D341Med (cell line): ENCODE measurements at places on chromosomes 7 and 10.

DNA sequence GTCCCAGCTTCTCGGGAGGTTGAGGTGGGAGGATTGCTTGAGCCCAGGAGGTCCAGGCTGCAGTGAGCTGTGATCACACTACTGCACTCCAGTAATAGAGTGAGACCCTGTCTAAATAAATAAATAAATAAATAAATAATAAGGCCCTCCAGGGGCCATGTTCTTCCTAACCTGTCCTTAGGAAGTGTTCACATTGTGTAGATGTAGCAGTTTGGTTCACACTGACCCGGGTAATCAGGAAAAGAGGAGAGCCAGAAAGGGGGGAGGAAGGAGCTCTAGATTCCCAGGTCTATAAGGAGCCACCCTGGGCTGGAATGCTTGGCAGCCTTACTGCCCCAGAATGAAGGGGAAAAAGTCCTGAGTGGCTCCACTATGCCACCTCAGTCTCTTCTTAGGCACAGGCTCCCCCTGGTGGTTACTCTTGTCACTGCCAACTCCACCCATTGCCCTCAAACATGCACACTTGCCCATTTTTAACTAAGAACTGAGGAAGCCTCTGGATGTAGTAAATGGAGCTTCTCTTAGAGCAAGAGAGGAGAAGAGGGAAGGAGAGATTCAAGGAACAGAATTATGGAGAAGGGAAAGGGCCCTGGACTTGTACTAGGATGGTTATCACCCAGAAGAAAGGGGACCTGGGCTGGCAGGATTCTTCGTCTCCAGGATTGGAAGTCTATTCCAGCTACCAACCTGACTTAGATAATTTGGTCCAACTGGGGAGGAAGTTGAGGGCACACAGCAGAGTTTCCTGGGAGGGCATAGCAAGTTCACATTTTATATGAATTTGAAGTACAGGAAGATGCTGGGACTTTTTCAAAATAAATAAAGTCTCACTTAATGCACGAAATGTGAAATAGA, 7.8 kb downstream of the HPS6 start:
- peak; percentile 76 for DNase-seq

DNA sequence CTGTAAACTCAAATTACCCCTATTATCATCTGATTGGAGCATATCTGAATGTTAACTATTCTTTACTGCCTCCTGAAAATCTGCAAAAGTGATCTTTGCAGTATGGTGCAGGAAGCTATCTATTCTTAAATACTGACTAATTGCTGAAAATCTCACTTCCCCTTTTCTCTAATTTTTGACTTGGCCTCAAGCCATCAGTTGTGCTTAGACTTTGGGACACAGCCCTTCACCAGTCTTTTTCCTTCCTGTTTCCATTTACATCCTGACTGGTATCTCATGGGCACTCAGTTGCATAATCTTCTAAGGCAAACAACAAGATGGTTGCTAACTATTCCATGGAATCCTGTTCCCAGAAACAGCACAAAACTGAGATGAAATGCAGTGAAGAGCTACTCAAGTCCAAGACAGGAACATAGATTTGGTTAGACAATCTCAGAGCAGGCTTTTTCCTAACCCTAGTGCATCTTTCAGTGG, 228.5 kb downstream of the SORCS1 start:
- no peak for DNase-seq

- no peak for DNase-seq
These were observed 52.0 kb upstream of the FIGNL1 start for GRCh38 chr7:50502001-50502684.

DNA sequence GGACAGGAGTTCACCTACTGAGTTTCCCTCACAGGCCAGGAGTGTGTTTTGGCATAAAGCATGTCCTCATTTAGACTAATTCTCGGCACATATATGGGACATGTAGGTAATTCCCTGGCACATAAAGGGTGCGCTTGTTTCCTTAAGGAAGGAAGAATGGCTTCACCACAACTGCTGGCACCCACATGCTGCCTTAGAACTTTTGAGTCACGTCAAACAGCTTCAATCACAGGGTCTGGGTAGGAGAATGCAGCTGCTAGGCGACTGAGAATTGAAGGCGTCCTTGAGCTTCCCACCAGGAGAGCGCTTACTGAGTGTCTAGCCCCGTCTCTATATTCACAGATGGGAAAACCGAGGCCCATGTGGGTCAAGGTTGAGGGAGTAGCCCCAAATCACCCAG, 146.1 kb downstream of the CHN2 start:
- DNase-seq: no peak

DNA sequence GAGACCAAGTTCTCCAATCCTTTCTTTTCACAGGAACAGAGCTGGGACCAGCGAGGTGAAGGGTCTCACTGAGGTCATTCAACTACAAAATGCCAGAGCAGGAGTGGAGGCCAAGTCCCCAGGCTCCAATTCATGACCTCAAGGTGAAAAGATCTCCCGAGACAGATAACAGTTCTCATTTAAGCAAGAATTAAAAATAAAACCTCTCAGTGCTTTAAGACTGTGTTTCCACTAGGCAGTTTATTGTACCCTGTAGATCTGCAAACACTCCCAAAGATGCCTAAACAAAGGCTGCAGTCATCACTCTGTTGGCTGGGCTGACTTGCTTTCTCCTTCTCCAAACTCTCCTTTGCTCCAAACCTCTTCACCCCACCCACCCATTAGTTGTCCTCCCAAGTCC, 74.8 kb upstream of the CXCL12 start:
- no peak for DNase-seq

DNA sequence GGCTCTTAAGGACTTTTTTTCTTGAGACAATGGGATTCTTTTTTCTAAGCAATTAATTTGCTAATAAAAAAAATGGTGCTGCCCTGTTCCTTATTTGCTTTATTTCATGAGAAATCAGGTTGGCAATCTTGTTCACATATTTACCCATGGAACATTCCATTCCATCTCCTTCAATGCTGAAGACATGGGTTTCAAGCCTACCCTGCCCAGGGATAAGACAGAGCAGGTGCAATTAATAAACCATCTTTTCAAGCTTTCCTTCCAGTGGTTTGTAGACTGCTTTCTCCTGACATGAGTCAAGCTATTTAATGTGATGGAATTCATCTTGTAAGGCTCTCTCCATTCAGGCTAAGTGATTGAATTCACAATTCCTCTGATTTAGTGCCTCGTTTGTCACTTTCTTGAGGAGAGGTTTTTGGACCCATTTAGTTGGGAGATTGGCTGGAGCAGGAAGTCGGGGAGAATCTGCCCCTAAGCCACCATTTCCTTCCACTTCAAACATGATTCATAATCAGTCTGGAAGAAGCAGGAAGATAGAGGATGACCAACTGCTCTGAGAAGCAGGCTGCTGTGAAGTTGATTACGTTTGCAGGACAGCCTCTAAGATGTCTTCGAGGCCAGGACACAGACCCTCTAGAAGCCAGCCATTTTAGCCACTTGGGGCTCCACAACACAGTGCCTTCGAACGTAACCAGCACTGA, 552.4 kb upstream of the GALNT17 start:
- DNase-seq: no peak

DNA sequence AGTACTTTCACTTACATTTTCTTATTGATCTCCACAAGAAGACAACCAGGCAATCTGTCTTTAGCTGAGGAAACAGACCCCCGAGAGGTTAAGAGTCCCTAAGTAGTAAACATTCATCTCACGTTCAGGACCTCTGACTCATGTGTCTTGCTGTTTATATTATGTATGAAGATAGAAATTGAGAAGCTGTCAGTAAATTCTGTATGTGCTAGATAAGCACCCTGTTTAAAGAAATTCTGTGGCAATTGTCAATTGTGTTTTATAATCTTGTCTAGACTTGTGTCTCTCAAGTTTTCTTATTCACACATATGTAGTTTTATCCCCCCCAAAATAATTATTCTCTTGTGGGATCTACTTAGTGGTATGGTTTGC, 14.5 kb downstream of the ADK start:
- DNase-seq: no peak

GRCh38 chr7:124989911-124990310, 60.3 kb upstream of the POT1 start:
- no peak for DNase-seq

DNA sequence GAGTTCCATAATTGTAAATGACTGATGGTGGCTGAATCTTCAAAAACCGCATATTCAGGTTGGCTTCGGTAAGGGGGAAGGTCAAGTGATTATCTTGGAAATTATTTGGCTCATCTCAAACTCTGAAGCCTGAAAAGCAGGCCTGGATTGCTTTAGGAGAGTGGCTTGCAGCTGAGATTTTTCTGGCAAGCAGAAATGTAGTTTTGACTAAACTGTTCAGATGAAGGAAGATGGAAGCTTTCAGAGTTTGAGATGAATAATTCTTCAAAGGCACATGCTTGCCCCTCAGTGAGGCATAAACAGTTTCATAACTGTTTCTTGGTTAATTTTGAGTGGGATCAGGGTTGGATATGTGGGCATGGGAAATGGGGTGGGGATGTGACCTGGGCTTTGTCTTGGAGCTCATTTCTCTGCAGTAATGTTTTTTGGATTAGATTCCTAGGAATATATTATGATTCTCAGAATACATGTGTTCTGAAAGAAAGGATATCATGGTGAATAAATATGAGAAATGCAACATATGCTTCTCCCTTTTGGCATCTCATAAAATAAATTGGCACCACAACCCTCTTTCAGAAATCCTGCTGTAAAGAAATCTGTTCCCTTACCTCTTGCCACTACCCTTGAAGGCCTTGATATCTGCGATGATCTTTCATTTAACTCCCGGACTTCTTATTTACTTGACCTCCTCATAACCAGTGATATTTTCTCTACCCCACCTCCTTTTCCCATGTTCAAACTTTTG, 469.2 kb downstream of the ADRA2A start:
- no peak for DNase-seq

DNA sequence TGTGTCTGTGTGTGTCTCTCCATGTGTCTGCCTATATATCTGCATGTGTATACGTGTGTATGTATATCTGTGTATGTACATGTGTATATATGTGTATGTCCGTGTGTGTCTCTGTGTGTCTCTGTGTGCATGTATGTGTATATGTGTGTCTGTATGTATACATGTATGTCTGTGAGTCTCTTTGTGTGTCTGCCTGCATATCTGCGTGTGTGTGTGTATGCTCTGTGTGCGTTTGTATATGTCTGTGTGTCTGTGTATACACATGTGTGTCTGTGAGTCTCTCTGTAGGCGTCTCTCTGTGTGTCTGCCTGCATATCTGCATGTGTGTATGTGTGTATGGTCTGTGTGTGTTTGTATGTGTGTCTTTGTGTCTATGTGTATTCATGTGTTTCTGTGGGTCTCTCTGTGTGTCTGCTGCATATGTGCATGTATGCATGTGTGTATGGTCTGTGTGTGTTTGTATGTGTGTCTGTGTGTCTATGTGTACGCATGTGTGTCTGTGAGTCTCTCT, 23.7 kb upstream of the KLF6 start:
- DNase-seq: no peak

GRCh38 chr7:49894543-49894942, 121.1 kb downstream of the VWC2 start:
- no peak for DNase-seq

DNA sequence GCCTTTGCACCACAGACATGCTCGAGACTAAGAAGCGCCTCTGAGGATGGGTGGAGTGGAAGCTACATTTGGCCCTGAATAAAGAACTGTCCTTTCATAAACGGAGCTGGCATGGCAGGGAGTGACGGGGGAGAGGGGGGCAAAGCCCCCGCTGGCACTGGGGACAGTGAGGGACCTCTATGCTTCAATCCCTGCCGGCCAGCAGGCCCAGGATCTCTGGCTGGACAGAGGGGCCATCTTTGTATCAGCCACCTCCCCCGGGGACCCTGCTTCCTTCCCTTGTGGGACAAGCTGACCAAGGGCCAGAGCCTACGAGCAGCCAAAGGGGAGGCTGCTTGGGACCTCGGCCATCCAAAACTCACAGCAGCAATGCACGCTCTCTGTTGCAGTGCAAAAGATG, 28.2 kb upstream of the ECHDC3 start:
- DNase-seq: no peak

GRCh38 chr7:73887762-73888161, 26.8 kb downstream of the TMEM270 start:
- no peak for DNase-seq

GRCh38 chr10:43056568-43057011, 20.3 kb upstream of the RET start:
- no peak for DNase-seq

GRCh38 chr10:90751107-90751997, 106.5 kb downstream of the HTR7 start:
- DNase-seq: peak; percentile 49

- no peak for DNase-seq
These were observed 928 bp downstream of the COMTD1 start for GRCh38 chr10:75234683-75235374.

GRCh38 chr7:101137651-101138212, 10.8 kb downstream of the SERPINE1 start:
- no peak for DNase-seq

DNA sequence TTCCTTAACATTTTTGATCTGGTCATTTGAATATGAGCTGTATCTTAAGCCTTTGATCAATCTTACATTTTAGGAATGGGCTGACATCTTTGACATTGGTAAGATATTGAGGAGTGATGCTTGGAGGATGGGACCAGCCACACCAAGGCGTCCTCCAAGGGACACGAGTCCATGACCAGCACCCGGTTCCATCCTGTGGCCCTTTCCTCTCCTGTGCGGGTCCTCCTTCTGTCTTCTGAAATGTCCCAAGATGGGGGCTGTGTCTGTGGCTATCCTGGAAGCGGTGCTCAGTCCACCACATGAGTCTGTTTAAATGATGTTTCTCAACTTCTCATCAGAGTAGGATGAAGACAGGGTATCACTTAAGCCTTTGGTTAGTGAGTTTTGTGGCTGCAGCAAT, 67.3 kb upstream of the SHH start:
- DNase-seq: no peak

- DNase-seq: no peak
These were observed 46.8 kb downstream of the VIPR2 start for GRCh38 chr7:159097661-159098423.

GRCh38 chr7:35379481-35379880, 125.6 kb upstream of the TBX20 start:
- no peak for DNase-seq

GRCh38 chr7:106165337-106165736, 53.2 kb upstream of the SYPL1 start:
- no peak for DNase-seq

- DNase-seq: no peak
These were observed 700.7 kb downstream of the PHTF2 start for GRCh38 chr7:78499283-78499682.
